ENCODE measurements at places on chromosomes 13 and 19.

DNA sequence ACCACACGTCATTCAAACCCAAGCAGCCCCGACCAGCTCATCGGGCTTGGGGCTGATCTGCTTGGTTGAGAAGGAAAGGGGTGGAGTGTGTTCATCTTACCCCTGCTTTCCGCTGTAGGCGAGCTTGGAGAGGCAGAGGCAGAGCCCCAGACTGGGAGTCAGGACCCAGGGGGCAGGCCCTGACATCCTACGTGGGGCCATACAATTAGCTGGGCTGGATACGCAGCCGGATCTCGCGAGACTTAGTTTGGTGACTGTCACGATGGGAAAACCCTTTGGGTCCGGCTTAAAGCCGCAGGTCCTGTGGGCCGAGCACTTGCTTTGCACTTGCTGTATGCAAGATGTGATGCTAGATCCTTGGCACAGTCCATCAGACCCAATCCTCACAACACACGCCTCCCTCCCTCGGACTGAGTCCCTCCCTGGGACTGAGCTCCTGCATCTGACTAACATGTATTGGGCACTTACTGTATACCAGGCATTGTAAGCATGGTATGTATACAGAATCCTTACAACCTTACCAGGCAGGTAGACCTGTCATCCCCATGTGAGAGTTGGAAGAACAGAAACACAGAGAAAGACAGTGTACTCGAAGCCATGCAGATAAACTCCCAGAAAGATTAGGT, 3.7 kb downstream of the CEACAM16 start:
- no peak for DNase-seq

DNA sequence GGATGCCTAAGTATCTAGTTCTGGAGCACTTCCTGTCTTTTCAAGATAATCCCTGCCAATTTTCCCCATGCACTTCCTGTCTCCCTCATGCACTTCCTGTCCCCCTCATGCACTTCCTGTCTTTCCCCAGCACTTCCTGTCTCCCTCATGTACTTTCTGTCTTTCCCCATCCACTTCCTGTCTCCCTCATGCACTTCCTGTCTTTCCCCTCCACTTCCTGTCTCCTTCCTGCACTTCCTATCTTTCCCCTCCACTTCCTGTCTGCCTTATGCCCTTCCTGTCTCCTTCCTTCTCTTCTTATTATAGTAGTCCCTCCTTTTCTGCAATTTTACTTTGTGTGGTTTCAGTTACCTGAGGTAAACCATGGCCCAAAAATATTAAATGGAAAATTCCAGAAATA, 3.0 kb upstream of the TNNT1 start:
- DNase-seq, result no peak

DNA sequence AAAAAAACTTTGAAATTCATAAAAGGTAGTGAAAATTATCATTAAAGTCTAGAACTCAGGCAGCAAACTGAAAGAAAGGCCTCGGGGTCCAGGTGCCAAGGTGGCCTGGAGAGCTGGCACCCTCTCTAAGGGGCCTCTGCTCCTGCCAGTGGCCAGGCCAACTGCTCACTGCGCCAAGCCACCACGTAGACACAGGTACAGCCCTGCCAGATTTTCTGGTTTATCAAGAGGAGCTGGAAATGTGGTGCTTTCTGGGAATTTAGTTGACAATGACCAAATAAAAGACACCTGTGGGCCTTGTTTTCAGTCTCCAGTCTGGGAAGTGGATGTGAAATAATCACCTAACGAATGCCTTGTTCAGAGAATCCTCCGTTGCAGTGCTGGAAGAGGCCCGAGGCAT, 22.8 kb downstream of the ZNF574 start:
- no peak for DNase-seq

DNA sequence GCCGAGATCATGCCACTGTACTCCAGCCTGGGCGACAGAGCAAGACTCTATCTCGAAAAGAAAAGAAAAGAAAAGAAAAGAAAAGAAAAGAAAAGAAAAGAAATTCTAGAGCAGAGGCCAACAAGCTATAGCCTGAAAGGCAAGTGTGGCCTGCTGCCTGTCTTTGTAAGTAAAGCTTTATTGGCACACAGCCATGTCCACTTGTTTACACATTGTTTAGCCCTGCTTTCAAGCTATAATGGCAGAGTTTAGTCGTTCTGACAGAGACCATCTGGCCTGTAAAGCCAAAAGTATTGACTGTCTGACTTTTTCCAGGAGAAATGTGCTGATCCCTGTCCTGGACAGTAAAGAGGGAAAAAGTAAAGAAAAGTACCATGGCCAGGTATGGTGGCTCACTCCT, 18.3 kb downstream of the NWD1 start:
- DNase-seq, result no peak

GRCh38 chr13:73321043-73321442, 262.2 kb downstream of the KLF5 start:
- DNase-seq, result no peak

DNA sequence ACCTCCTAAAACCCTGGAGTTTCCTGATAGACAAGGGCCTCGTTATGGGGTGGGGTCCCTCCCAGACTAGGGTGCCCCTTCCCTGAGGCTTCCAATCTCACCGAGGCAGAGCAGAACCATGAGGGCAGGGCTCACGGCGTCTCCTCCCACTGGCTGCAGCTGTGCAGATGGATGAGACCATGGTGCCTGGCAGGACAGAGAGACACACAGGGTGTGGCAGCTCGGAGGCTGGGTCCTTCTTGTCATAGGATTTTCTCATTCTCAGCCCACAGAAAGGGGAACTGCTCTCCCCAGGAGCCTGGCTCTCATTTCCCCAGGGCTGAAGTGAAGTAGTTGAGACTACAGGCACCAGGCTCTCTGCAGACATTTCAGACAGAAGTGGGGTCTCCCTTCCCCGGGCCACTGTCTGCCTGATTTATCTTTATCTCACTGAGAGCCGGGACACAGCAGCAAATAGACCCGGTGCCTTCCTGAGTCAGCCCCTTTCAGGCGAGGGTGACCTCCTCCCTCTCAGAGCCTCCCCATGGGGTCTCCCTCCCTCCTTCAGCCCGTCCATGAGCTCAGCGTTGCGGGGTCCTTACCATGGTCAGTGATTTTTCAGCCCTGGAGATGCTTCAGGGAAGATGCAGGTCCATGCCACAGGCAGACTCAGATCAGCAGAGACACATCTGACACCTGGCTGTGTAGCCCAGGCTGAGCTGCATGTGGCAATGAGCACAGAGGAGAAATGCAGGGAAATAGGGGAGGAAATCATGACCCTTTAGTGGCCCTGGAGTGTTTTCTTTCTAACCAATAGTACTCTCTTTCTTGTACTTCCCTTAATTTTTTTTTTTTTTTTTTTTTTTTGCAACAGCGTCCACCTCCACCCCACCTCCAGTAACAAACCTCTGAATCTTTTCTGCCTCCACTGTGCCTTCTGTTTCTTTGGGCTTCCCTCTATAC, at the start of gene LILRA5:
Gene LILRA5, minus strand, starts transcription at position 731 of the 942 bp plus-strand sequence. Its CDS starts 147 bp downstream, at position 584.
- no peak for DNase-seq

DNA sequence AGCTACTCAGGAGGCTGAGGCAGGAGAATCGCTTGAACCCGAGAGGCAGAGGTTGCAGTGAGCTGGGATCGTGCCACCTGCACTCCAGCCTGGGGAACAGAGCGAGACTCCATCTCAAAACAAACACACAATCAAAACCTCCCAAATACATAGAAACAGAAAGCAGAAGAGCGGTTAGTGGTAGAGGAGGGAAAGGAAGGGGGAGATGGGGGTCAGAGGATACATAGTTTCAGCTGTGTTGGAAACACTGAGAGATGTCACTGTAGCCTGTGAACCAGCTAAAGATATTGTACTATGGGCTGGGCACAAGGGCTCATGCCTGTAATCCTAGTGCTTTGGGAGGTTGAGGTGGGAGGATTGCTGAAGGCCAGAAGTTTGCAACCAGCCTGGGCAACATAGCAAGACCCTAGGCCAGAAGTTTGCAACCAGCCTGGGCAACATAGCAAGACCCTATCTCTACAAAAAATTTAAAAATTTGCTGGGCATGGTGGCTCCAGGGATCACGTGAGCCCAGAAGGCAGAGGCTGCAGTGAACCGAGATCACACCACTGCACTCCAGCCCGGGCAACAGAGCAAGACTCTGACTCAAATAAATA, 49.9 kb downstream of the GNG7 start:
- no peak for DNase-seq

- DNase-seq, result no peak
These were observed 5.4 kb upstream of the APLP1 start for GRCh38 chr19:35863018-35863417.

GRCh38 chr19:38561053-38561606, 56.6 kb downstream of the MAP4K1 start:
- no peak for DNase-seq

DNA sequence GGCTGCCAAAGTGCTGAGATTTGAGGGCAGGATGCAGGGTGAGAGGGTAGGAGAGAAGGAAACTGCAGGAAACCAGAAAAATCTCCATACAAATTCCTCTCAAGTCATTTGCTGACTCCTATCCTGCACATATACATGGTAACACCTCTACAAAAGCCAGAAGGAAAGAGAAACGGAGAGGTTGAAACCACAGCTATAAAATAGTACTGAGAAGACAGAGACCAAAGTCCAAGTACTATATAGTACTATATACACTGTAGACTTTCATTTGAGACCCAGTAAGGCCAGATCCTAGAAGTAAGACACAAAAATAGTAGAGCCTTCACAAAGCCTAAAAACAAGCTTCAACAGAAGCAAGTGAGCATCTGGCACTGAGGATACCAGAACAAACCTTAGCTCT, 103.1 kb downstream of the UGGT2 start:
- DNase-seq, result no peak

DNA sequence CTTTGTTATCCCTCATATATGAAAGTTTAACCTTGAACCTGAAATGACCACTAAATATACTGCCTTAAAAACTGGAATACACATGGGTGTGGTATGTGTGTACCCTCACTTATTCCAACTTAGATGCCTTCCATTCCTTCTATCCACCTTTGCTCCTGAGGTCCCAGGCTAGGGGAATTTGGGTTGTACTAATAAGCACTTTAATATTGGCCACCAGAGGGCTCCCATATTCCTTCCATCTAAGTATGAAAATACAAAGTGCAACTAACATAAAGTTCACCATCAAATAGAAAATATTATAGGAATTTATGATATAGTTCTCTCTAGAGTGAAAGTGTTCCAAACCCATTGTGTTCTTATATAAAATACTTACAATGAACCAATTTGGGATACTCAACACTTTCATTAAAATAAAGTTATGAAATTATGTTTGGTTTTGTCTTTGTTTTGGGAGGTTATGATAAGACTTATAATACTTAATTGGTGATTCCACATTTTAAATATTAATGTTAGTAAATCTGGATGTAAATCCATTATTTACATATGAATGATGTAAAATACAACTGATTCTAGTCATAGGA, 62.3 kb downstream of the ITGBL1 start:
- DNase-seq, result peak; percentile 63

GRCh38 chr19:43747557-43748204, 7.1 kb downstream of the SMG9 start:
- DNase-seq, result no peak

GRCh38 chr13:52399046-52399445, 6.9 kb downstream of the THSD1 start:
- no peak for DNase-seq
